A549 treated with RU486 at 1 μM for 4 hours (cell line): ENCODE measurements at places on chromosomes 16 and 17. TPM values are rescaled to one million over a fixed set of nuclear protein-coding genes. Genes with fewer than 3 reads are reported as not detected.

KRTAP3-1 gene
- not detected in 5 replicates for total RNA-seq

FBXW10 gene
- 0.69 to 1.8 TPM (median 1.1 TPM) in 5 replicates for total RNA-seq

ASPA gene
- not detected in 5 replicates for total RNA-seq

PYY gene
- total RNA-seq: 0.17 TPM in 1 of 5 replicates, not detected in the others

CYB561 gene
- 22.8 to 31.6 TPM (median 30.3 TPM) in 5 replicates for total RNA-seq
